Activated CD4-positive, alpha-beta T cell treated with anti-CD3 and anti-CD28 coated beads, Interleukin-2, Interleukin-4, amounts not matched to agents 100 ng/mL and 50 ng/mL, durations not matched to agents 16 hours and 8 hours (primary cell): ENCODE measurements at places on chromosomes 6 and 20.
A peak's percentile ranks its signal among the peaks of the same experiment; 100 is the strongest.

GRCh38 chr6:70552974-70553373, 13.8 kb upstream of the SDHAF4 start:
- DNase-seq: no peak

- DNase-seq: peak; percentile 36
Observed at GRCh38 chr6:138004430-138005287, 102.6 kb downstream of the PERP start.

- no peak for DNase-seq
Observed at GRCh38 chr6:148427333-148427732, 84.7 kb downstream of the SASH1 start.

- DNase-seq: no peak
Observed at GRCh38 chr6:70110126-70111022, 192.5 kb downstream of the COL9A1 start.

DNA sequence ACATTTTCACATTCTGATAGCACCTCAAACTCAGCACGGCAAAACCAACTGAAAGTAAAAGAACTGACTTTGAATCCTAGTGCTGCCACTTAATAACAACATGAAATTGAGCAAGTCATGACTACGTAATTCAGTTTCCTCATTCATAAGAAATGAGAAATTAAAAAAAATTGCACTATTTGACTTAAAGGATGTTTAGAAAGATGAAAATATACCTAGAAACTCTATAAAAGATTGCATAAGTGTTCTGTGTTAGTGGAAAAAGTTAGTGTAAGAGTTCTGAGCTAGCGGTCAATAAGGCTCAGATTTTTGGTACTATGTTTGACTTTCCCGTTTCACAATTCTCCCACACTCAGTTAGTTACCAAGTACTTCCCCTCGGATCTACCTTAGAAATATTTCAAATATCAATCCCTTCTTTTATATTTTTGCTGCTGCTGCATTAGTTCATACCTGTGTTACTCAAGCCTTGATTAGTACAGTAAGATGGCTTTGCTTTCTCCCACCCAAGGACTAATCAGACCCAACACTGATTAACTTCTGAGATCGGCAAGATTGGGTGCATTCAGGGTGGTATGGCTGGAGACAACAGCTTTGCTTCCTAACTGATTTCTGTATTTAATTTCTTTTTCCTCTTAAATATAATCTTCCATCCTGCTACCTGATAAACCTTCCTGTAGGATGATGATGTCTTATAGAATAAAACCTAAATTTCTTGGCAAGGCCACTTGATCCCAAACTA, 25.9 kb downstream of the ECHDC1 start:
- DNase-seq: no peak

DNA sequence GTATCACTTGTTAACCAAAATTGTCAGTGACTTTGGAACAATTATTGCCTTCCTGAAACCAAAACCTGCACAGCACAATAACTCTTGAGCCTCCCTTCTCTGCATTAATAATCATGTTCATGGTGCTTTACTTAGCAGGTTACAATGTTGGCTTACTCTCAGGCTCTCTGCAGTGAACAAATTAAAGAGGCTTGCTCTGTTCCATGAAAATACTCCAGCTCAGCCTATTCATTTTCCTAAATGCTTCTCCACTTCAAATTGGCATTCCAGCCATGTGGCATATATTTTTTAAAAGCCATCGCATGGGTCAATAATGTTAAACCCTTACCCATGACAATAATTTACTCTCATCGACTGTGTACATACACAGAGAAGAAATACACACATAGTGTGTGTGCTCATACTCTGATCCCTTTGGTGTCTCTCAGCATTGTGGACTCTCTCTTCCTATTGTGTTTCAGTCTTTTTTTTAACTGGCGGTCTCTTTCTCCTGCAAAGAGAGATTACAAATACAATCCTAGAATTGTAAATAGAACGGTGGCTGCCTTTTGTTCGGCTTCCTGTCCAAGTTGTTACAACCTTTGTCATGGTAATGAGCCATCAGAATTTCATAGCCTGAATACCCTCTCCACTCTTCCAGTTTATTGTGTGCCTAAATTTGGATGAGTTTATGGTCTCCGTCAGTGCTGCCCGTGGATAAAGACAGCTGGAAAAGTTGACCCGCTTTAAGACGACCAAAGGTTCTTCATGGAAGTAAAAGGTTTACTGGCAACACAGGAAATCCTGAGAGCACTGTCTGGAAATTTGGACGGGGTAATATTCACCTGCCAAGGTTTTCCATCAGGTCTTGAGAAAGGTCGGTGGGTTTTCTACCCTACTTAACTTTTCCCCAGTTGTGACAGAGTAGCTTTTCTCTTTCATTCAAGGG, 263.6 kb downstream of the CD83 start:
- no peak for DNase-seq

DNA sequence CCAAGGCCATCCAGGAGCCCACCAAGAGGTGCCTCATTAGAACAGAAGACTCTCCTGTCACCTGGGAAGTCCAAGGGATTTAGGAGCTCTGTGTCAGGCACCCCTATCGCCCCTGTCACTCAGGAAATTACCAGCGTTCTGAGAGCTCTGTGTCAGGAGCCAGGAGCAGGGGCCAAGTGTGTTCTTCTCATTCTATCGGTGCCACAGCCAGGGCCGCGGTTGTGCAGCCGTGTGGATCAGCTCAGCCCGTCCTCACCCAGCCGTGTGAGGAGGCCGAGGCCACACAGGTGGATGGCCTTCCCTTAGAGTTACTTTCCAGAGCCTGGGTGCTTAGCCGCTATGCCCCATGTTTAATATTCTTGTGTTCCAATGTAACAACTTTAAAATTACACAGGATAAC, 9.8 kb downstream of the MTG2 start:
- DNase-seq: no peak

GRCh38 chr20:29301624-29302259, 1955.7 kb upstream of the DEFB115 start:
- DNase-seq: no peak

DNA sequence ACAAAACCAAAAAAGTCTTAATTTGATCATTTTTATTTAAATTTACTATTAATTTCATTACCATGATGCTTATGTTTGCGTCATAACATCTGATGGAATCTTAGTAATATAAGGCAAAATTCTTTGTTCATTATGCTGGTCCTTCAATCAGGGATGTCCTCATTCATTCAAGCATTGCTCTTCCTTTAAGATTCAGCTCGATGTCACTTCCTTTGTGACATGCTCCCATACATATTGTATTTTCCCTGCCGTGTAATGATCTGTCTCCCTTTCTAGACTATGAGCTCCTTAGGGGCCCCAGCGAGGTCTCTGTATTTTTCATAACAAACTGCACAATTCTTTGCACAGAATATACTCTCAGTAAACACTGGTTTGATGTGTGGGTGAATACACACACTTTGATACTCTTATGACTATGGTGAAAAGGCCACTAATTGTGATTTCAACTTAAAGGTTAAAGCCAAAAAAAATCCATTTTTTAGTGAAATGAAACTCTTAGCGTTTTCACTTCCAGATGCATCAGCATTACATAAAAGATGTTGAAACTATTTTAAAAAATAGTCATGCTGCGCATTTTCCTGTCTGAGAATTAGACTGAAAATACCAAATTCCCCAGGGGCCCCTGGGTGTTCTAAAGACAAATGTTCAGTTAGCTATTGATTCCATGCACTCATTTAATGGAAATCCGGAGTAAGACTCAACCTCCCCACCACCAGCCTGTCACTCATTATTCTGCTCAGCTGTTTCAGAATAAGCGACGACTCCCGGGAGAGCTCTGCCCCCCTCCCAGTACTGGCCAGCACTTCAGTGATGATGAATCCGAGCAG, 169.7 kb downstream of the ATXN1 start:
- peak; percentile 15 for DNase-seq

DNA sequence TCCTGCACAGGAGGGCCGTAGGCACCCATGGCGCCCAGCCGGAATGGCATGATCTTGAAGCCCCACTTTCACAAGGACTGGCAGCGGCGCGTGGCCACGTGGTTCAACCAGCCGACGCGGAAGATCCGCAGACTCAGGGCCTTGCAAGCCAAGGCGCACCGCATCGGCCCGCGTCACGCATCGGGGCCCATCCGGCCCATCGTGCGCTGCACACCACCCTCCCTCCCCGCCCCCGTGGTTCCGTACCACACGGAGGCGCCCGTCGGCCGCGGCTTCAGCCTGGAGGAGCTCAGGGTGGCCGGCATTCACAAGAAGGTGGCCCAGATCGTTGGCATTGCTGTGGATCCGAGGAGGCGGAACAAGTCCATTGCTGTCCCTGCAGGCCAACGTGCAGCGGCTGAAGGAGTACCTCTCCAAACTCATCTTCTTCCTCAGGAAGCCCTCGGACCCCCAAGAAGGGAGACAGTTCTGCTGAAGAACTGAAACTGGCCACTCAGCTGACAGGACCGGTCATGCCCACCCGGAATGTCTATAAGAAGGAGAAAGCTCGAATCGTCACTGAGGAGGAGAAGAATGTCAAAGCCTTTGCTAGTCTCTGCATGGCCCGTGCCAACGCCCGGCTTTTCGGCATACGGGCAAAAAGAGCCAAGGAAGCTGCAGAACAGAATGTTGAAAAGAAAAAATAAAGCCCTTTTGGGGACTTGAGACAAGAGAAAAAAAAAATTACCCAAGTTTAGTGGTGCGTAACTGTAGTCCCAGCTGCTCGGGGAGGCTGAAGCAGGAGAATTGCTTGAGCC, 9.9 kb upstream of the NCOA5 start:
- DNase-seq: no peak

DNA sequence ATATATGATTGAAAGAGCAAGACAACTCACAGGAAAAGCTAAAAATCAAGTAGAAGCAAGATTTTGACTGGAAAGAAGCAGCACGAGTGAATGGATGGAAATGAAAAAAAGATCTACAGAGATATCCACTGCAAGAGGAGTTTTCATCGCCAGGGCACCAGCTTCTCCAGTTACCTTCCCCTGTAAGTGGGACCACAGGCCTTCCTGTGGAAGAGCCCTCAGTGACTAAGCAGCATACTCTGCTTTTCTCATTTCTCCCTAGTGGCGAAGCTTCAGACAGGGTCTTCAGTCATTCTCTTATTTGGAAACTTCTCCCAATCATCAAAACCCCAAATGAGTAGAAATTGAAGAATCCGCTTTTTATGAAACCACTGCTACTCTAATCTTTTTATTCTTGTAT, 40.5 kb downstream of the ADGRB3 start:
- DNase-seq: no peak

DNA sequence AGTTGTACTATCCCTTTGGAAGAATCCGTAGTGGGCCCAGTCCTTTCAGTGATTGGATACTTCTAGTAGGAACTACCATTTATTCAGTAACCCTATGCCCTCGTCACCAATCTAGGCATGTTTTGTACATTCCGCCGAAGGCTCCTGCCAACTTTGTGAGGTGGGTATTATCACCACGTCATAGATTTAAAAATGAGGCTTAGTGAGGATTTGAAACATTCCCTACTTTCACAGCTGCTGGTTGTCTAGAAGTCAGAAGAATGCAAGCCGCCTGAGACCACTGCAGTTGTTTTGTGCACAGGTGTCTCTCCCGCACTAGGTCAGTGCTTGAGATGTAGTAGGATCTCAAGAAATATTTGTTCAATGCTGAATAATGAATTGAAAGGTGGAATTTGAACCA, 32.6 kb downstream of the ENPP1 start:
- DNase-seq: no peak
